ENCODE measurements at places on chromosomes 4 and X.

DNA sequence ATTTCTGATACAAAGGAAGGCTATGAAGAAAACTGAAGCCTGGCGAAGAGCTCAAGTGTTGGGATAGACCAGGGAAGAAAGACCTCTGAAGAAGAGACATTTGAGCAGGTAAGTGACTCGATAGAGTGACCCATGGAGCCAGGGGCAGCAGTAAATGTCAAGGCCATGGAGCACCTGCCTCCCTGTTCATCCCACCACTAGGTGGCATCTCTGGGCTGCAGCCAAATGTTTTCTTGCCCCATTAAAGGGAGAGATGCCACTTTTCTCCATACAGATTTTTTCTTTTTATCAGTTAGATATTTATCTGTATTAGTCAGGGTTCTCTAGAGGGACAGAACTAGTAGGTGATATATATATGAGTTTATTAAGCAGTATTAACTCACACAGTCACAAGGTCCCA lies 4.9 kb upstream of the ZNF81 start:
- DNase-seq = peak; percentile 56

- DNase-seq = no peak
Observed at GRCh38 chr4:22674700-22675099, 18.0 kb upstream of the GBA3 start.

DNA sequence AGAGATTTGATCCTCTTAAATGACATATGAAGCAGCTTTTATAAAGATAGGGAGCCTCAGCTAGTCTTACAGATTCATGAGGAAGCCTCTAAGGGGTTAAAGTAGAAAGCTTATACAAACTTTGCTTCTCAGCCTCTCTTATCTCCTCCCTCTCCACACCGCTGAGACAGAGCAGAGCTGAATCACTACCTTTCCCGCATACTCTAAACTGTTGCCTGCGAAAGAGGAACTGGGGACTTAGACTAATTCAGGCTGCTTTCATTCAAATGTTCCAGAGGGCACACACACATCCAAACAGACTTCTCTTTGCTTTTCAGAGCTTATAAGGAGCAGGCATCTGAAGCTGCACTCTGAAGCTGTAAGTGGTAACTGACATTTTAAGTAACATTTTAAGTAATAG lies at the start of gene SERTM2:
SERTM2 (plus strand) TSS at position 169 of the 400 bp plus-strand sequence. CDS start 7,213 bp downstream, outside the sequence.
- DNase-seq = no peak

GRCh38 chr4:164591666-164592065 lies 162.3 kb upstream of the SMIM31 start:
- no peak for DNase-seq

- no peak for DNase-seq
Observed at GRCh38 chr4:121885115-121885514, 14.8 kb upstream of the BBS7 start.

GRCh38 chr4:47830265-47831025 lies 7.4 kb downstream of the CORIN start:
- no peak for DNase-seq

DNA sequence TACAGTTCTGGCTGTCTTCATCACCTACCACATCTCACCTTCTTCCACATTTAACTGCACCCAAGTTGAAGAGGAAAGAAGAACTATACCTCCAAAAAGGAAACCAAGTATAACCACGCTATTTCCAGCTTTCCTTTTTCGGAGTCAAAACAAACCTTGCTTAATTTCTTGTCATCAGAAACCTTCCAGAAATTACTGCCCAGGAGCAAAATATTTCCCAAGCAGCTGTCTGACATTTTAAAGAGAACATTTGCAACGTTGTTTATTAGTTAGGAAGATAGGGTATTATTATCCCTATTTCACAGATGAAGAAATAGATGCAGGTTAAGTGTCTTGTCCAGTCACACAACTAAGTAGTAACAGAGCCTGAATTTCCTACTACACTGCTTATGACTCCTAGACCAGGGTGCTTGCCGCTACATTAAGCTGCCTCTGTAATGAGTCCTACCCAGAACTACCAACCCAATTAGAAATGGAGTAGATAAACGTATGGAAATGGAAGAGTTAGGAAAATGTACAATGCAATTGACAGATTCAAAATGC lies 2.2 kb upstream of the ACSL4 start:
- no peak for DNase-seq

- DNase-seq = no peak
Observed at GRCh38 chr4:29336861-29337260, 1383.3 kb upstream of the PCDH7 start.

- no peak for DNase-seq
Observed at GRCh38 chr4:20617678-20618396, 82.4 kb upstream of the PACRGL start.

GRCh38 chrX:9682456-9682855 lies 83.2 kb downstream of the GPR143 start:
- DNase-seq = no peak

DNA sequence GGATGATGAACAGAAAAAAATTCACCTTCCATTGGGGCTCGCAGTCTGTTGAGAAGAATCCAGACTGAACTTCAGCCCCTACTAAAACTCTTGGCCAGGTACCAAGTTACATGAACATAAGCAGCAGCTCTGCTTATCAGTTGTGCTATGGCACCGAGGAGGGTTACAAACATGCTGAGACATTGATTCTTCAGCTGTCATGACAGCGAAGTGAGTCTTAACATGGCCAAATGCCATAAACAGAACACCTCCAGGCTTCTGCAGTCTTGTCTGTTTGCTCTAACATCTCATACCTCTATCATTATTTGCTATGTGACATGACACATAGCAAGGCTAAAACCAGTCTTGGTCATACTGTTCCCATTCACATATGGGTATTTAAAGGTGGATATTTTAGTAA lies 521.5 kb downstream of the GRID2 start:
- no peak for DNase-seq

DNA sequence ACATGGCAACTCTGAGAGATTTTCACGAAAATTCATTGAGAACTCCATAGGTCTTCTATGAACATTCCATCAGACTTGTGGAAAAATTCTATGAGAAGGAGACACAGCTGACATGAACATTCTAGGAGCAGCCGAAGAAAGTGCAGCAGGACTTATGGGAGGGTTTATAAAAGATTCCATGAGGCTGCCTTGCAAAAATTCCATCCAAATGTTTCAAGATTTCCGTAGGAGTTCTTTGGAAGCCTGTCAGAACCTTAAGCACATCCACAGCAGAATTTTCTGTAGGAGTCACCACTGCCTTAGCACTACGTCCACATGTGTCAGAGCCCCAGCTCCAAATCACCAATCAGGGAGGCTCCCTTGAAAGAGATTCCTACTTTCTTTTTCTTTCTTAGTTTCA lies 67.0 kb upstream of the MSX1 start:
- no peak for DNase-seq

DNA sequence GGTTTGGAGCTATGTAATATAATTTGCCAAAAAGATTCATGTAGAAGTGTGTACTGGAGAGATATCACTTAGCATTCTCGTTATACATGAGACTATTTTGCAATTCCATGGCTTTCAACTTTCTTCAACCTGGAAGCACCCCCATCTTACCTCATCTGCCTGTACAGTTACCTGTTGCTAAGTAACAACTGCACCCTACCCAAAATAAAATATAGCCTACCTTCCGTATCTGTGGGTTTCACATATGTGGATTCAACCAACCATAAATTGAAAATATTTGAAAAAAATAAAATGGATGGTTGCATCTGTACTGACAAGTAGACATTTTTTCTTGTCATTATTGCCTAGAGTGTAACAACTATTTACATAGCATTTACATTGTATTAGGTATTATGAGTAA lies 278.3 kb downstream of the PPP1R2C start:
- no peak for DNase-seq

DNA sequence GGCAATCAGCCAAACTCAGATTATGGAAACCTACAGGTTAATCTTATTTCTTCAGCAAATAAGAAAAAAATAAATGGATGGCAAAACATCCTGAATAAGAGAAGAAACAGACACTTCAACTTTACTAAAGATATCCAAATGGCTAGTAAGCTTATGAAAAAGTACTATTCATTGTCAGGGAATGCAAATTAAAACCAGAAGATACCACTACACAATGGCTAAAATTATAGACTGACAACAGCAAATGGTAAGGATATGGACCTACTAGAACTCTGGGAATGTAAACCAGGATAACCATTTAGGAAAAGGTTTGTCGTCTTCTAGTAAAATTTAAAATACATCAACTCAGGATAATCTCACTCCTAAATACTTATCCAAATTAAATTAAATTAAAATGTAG lies 24.3 kb downstream of the GRSF1 start:
- no peak for DNase-seq

DNA sequence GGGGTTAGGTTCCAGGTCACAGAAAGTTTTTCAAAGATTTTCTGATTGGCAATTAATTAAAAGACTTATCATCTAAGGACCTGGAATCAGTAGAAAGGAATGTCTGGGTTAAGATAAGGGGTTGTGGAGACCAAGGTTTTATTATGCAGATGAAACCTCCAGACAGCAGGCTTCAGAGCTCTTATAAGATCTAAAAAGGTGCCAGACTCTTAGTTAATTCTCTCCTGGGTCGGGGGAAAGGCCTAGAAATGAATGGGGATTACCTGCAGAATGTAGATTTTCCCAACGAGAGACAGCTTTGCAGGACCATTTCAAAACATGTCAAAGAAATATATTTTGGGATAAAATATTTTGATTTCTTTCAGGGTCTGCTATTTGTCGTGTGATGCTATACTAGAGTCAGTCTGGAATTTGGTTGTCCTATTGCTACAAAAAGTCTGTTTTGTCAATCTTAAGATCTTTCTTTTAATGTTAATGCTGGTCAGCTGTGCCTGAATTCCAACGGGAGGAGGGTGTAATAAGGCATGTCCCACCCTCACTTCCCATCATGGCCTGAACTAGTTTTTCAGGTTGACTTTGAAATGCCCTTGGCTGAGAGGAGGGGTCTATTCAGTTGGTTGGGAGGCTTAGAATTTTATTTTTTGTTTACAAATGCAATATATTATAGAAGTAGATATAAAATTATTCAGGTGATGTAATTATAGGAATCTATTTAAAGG lies 15.8 kb downstream of the EGF start:
- no peak for DNase-seq

Measured in CD4-positive, alpha-beta T cell treated with Interleukin-4 for 4 hours (primary cell).